ENCODE measurements at places on chromosomes 7 and 10. TPM values are rescaled to one million over a fixed set of nuclear protein-coding genes. Genes with fewer than 3 reads are reported as not detected.

- DNase-seq = peak; percentile 32
Measured at GRCh38 chr7:41940760-41941343, 238.0 kb upstream of the INHBA start.

DNA sequence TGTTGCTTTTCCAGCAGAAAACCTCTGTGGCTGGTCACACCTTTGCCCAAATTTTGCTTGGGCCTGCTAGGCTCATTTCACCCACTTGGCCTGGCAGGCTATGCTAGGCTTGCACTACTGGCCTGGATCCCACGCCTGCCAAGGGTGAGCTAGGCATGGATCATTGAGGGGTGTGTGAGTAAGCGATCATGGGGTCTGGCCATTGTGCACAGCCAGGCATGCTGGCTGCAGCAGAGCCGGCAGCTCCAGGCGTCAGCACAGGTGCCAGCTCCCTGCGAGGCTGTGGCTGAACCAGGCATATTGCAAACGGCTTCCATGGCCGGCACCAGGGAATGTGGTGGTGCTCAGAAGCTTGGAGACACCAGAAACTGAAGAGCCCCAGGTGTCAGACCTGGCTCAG, 19.2 kb downstream of the CFAP70 start:
- DNase-seq = no peak

- no peak for DNase-seq
Measured at GRCh38 chr7:159226011-159226702, 81.5 kb upstream of the VIPR2 start.

DNA sequence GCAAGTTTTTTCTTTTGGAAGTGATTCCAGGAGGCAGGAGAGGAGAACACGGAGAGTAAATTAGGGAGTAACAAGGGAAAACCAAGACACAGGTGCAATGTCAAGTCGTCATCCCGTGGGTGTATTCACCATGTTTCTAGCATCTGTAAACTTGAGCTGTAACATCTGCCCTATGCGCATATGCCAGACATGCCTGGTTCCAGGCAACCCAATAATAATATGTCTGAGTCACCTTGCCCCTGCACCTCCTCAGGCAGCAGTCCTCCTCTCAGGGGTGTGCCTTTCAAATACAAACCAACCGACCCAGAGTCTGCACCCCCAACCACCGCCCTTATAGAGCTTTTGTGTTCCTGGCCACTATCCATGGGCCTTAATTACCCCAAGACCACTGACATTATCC, 107.0 kb upstream of the PDE1C start:
- no peak for DNase-seq

- no peak for DNase-seq
Measured at GRCh38 chr7:44603193-44603592, 3.2 kb upstream of the OGDH start.

DNA sequence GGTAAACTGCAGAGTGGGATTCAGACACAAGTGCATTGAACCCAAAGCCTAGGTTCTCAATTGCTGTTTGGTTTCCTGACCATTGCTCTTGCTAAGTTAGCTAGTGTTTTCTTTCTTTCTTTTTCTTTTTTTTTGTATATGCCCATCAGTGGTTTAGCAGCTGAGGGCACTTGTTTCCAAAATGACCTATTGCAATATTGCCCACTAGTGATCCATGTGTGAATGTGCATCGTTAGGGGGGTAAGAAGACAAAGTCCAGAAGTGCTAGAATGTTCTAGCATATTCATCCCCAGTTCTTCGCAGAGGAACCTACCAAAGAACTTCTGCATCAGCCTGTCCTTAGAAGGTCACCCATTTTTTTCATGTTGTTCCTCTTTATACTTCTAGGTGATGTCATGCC, 252.8 kb upstream of the GPR26 start:
- no peak for DNase-seq

DNA sequence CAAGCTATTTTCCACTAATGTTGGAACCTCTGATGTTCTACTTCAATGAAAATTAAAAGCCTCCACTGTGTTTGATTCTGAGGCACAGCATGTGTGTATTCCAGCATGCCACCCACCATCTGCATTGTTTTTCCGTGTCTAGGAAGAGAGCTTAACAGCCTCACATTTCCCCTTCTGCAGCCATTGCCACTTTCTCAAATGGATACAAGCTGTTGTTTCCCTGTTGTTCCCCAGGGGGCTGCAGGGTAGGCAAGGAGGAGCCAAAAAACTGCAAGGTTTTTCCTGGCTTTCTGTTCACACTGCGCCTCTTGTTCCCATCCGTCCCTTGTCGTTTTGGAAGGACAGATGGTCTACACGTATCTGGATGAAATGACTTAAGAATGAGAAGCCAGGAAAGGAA, 72.3 kb upstream of the DNAJB12 start:
- DNase-seq = no peak

DNA sequence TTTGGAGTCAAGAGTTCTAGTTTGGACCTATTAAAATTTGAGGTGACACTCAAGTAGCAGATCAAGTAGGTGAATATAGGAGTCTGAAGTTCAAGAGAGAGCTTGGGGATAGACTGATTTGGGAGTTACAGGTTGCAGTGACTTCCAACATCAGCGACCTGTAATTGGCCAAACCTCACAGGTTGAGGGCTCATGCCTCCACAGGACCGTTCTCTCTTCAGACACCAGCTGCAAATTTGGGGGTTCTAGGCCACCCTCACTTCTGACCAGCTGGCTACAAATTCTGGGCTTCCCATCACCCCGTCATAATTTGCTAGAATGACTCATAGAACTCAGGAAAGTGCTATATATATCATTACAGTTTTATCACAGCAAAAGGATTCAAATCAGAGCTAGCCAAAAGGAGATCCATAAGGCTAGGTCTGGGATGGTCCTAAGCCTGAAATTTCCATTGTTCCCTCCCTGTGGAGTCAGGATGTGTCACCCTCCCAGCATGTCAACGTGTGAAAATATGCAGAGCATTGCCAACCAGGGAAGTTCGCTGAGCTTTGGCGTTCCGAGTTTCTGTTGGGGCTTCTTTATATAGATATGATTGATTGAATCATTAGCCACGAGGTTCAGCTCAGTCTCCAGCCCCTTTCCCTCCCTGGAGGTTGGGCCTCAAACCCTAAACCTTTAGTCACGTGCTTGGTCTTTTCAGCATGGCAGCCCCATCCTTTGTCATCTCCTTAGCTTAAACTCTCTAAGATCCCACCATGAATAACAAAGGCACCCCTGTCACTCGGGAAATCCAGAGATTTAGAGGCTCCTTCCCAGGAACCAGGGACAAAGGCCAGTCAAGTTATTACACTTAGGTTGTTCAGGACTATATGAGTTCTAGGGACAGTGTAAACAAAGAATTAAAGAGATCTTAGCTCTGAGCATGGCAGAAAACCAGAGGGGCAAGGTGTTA, 20.7 kb upstream of the ZNF212 start:
- DNase-seq = no peak

GRCh38 chr7:77822269-77822668, 23.7 kb downstream of the PHTF2 start:
- DNase-seq = no peak

DNA sequence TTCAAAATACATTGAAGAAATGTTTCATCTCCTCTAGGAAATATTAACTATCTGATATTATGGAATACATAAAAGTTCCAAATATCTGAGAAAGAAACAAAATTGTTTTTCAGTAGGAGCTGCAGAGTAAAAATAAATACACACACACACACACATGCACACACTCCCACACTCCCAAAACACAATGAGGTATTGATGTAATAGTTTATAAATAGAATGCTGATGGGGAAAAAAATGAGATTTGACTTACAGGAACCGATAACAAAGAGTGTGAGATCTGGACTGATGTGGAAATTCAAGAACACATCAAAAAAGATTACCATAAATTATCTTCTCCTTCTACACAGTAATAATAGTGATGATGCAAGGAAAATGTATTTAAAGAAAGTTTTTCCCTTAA, 438.0 kb upstream of the CELF2 start:
- no peak for DNase-seq

DNA sequence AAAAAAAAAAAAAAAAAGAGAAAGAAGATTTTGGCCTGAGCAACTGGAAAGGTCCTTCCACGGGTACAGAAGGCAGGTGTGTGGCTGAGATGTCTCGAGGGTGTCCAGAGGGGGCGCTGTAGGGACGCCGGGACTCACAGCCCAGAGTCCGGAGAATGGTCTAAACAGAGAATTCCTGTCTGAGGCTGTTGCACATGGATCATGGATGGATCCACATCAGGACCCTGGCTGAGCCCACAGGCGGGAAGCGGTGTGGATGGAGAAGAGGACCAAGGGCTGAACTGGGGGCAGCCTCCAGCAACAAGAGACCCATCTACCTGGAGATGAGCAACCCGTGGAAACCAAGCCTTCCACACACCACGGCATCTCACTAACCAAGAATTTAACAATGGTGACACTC, 55.0 kb downstream of the PKD1L1 start:
- DNase-seq = peak; percentile 12

DNA sequence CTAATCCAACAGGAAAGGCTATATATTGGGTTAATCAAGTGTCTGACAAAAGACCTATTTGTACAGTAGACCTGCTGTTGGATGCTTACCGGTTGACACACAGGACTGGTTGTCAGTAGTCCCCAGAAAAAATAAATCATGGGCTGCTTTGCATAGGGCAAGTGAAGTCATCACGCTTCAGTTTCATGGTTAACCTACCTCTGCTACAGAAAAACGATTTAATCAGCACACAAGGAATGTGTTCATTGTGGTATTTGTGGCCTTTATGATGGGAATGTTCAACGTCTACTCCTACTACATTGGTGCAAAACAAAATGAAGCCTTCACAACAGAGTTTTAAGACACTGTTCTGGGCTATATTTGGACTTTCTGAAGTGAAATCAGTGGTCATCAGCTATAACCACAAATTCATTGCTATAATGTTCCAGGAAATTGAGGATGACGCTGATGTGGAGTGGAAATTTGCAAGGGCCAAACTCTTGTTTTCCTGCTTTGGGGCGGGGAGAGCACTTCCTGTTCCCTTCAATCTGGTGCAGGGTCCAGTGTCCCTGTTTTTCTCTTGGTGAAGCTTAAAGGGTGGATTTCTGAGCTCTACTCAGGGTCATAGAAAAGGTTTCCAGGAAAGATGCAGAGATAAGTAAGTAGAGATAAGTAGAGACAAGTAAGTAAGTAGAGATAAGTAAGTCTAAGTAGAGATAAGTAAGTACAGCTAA, 39.3 kb upstream of the GGCT start:
- no peak for DNase-seq

DNA sequence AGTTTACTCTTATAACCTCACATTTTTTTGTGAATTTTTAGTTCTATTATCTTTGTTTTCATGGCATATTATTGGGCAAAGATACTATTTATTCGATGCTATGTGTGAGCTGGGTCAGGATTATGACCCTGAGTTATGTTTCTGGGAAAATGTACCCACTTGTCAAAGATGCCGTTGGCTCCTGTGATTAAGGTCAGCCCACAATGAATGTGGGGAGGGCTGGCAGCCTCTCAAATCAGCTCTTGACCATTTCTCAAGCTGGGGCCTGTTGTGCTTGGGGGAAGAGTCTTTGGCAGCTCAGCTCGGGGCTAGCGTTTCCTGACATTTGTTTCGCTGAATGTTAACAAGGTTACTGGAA, 97.5 kb downstream of the TCF7L2 start:
- no peak for DNase-seq

DNA sequence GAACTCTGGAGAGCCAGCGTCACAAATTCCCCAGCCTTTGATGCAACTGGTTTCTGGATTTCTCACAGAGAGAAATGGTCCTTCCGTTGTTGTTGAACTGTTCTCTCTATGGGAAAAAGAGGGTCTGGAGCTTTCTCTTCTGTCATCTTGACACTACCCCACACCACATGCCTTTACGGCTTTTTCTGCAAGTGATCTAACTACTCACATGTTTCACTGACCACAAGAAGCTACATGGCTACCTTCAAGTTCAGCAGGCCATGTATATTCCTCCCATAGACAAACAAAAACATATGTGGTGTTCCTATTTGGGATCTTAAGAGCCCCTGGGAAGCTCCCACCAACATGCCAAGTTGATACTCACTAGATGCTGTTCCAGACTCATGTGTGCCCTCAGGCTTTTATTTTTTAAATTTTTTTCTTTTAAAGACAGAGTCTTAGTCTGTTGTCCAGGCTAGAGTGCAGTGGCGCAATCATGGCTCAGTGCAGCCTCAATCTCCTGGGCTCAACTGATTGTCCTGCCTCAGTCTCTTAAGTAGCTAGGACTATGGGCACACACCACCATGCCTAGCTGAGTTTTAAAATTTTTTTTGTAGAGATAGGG, 72.0 kb downstream of the RNF216 start:
- no peak for DNase-seq

GRCh38 chr10:10869592-10869991, 148.1 kb upstream of the CELF2 start:
- no peak for DNase-seq

DNA sequence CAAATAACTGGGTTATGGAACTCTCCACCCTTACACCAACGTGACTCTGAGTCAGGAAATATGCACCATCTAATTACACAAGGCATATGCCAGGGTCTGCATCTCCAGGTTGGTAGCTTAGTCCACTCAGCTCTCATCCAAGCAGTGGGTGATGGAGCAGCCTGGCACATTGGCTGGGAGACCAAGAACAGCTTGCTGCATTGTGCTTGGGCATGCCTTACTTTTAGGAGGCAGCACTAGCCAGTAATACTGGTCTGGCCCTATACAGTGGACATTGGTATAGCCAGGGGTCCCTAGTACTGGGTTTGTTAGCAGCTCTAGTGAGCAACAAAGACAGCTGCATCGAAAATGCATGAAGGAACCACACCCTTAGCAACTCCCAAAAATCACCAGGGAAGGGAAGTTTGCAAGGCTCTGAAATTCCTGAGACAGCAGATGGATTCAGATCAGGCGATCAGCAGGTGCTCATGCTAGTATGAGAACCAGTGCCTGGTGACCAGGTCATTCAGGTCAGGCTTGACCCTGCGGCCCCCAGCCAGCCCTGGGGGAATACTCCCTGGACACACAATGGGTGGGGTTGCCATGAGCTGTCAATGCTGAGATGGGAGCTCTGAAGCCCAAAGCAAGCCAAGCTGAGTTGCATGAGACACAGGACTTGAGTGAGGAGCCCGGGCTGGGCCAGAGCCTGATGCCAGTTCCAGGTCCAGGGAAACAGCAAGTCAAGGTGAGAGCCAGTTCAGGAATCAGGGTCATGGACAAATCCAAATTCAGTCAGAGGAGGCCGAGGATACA, 217.9 kb upstream of the ZMIZ1 start:
- no peak for DNase-seq

PIP gene
- total RNA-seq = not detected

MUC3A gene
- 30.8 TPM for total RNA-seq

Measured in HCT116 (cell line).